ENCODE measurements at places on chromosomes 5 and 9.

GRCh38 chr9:87402537-87402936 is 95.1 kb upstream of the DAPK1 start:
- DNase-seq = no peak

GRCh38 chr5:134592141-134592746 is 40.4 kb downstream of the SAR1B start:
- DNase-seq = no peak

DNA sequence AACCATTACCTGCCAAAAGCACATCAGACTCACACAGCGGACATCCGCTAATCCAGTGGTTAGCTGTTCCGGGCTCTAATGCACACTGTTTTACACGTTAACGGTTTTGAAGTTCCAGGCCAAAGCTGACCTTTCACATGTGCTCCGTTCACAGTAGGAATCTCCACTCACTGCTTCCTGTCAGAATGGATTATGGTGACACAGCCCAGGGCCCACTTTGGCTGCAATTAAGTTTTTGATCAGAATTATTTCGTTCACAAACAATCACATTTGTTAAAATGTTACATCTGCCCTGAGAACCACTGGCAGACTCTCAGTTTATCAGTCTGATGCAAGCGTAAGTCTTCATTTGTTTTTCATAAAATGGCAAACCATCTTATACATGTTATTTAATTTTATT is 30.2 kb upstream of the CATSPER3 start:
- DNase-seq = no peak

- no peak for DNase-seq
These were observed 140.7 kb downstream of the WDR70 start for GRCh38 chr5:37519807-37520206.

DNA sequence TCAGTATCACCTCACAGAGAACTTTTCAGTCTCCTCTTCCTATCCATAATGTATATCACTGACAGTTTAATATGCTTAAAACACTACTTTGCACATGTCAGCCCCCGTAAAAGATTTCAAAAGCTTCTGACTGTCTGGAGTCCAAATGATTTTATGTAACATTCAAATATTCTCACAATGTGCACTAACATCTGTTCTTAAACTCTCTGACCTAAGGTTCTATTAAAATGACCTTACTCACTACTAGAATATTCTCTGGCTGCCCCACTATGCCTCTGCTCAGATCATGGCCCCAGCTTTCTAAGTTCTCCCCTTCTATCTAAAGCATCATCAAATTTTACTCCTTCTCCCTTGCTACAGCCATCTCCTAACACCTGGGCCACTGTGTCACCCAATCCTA is 52.5 kb downstream of the AP3B1 start:
- DNase-seq = no peak

DNA sequence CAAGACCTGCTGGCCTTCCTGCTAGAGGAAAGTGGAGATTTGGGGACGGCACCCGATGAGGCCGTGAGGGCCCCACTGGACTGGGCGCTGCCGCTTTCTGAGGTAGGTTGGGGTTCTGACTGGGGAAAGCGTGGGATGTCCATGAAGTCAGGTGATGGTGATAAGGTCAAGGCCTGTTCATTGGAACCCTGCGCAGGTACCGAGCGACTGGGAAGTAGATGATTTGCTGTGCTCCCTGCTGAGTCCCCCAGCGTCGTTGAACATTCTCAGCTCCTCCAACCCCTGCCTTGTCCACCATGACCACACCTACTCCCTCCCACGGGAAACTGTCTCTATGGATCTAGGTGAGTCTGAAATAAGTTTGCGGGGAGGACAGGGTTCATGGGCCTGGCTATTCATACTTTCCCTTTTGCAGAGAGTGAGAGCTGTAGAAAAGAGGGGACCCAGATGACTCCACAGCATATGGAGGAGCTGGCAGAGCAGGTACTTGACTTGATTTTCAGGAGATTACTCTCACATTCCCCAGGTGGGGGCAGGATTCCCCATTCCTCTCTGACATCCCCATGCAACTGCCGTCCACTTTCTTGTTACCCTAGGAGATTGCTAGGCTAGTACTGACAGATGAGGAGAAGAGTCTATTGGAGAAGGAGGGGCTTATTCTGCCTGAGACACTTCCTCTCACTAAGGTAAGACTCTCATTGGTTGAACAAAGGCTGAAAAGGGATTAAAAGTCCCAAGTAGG is 505 bp downstream of the CREB3 start:
- DNase-seq = peak; percentile 55

All from cerebellar cortex (tissue), 1 donor.